Stimulated activated CD4-positive, alpha-beta T cell treated with anti-CD3 and anti-CD28 coated beads, TNF-alpha, amount 100 ng/mL, for 1 hour (primary cell): ENCODE measurements at places on chromosomes 3 and 15.
A peak's percentile ranks its signal among the peaks of the same experiment; 100 is the strongest.

- peak; percentile 52 for DNase-seq
Measured at GRCh38 chr3:13884851-13885703, 5.2 kb upstream of the WNT7A start.

GRCh38 chr3:134693226-134693625 is 42.4 kb upstream of the KY start:
- no peak for DNase-seq

DNA sequence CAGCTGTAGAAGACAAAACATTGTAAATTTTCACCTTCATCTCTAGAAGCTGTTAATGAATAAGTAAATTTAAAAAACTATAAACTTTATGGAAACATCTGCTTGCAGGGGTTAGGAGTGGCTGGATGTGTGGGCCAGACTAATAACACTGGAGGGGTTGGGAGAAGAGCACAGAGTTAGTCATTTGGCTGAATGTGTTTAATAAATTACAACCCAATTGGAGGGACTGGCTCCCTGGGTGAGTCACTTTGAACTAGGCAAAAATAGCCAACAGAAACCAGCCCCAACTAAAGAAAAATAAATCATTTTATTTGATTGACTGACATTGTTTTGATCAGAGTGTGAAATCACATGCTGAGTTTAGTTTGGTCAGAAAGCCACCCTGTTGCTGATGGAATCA is 21.8 kb downstream of the DGKG start:
- DNase-seq: no peak

DNA sequence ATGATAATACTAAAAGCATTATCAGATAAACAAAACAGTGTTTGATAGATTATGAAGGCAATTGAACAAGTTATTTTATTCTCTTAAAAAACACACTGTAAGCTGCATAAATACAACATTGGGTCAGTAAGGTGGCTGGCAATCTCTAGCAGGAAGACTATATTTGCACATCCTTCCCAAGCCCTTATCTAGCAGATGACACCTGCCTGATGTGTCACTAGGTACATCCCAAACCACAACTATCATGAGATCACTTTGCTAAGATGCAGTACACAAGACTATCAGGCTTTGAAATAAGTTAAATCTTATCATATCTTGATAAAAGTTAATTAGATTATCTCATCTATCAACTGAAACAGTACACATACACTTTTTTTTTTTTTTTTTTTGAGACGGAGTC is 417.4 kb downstream of the MECOM start:
- no peak for DNase-seq

GRCh38 chr3:42830437-42831320 is 21.4 kb downstream of the ACKR2 start:
- no peak for DNase-seq

- DNase-seq: no peak
Measured at GRCh38 chr3:119302697-119303551, 8.7 kb downstream of the ARHGAP31 start.

DNA sequence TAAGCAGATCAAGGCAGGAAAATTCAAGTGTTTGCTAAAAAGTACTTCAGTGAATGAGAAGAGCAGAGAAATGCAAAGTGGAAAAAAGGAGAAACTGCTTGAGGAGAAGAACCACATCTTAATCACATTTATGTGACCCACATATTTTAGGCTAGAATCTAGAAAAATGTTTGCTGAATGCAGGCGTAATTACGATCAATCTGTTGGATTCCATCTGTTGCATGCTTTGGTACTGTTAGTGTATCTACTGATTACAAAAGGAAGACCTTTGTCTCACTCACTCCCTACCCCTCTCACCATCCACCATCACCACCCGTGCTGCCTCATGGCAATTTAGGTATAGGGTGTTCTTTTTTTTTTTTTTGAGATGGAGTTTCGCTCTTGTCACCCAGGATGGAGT is 9.7 kb upstream of the TBL1XR1 start:
- no peak for DNase-seq

GRCh38 chr3:14290631-14291385 is 111.6 kb upstream of the SLC6A6 start:
- no peak for DNase-seq
